Fibroblast of skin of left quadriceps (primary cell): ENCODE measurements at places on chromosomes 6 and 20.
A peak's percentile ranks its signal among the peaks of the same experiment; 100 is the strongest.

- DNase-seq = no peak
These were observed 425 bp downstream of the HBS1L start for GRCh38 chr6:135054226-135054568.

- DNase-seq = no peak
These were observed 307.5 kb downstream of the EYS start for GRCh38 chr6:65399355-65400084.

DNA sequence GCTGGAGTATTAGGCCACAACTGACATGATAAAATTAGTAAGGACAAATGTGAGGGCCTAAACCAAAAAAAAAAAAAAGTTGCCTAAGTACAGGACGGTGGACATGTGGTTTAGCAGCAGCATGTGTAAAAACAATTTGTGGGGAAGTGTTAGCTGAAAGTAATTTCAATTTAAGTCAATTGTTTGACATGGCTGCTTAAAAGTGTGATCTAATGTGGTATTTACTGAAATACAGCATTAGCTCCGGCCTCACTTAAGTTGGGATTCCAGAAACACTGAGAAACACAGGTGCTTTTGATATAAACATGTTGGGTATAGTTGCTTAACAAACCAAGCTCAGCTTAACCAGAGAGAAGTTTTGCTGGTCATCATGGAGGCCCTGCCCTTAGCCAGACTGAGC is 119.7 kb downstream of the FYN start:
- DNase-seq = no peak

- DNase-seq = no peak
These were observed 99.5 kb downstream of the PRDM1 start for GRCh38 chr6:106185615-106186014.

GRCh38 chr6:29504961-29505360 is 17.2 kb upstream of the MAS1L start:
- no peak for DNase-seq

GRCh38 chr6:98514073-98514720 is 320.2 kb upstream of the POU3F2 start:
- DNase-seq = no peak

DNA sequence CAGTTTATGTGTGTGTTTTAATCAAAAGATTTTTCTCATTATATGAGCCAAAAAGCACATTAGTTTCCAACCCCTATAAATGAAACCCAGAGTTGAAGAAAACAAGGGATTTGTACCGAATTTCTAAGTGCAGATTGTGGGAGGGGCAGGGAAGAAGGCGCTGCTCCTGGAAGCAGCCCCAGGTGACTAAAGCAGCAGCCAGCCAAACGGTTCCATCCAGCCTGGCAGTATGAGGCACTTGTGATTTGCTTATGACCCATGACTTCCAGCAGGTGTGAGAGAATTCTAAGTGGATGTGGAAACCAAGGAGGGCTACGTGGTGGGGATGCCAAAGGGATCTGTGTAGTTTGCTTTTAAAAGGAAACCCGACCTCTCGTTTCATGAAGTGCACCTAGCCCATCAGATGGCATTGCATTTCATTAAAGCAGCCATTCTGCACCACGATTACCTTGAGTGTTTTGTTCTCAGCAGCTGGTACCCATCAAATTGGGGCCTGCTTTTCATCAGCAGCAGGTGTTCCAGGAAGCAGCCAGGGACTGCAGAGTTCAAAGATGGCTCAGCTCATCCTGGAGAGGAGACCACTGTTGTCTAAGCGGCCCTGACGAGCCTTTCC is 79.1 kb downstream of the DTD1 start:
- no peak for DNase-seq

DNA sequence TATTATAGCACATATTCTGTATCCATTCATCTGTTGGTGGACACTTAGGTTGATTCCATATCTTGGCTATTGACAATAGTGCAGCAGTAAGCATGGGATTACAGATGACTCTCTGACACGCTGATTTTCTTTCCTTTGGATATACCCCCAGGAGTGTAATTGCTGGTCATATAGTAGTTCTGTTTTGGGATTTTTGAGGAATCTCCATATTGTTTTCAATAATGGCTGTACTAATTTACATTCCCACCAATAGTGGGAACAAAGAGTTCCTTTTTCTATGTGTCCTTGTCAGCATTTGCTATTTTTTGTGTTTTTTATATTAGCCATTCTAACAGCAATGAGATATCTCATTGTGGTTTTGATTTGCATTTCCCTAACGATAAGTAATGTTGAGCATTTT is 309.0 kb upstream of the JARID2 start:
- no peak for DNase-seq

- DNase-seq = peak; percentile 26
These were observed 4.2 kb upstream of the BMP6 start for GRCh38 chr6:7721649-7722048.

DNA sequence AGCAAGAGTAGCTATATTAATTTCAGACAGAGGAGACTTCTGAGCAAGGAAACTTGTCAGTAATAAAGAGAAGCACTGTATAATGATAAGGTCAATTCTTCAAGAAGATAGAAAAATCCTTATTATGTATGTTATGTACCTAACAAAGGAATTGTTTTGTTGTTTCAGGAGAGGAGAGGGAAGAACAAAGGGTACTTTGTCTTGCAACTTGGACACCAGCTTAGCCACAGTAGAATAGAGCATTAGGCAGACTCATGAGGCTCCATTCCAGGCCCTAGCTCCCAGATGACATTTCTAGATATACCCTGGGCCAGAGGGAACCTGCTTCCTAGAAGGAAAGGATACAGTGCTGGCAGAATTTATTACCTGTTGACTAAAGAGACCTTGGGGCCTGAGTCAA is 6.5 kb upstream of the NUS1 start:
- no peak for DNase-seq

- no peak for DNase-seq
These were observed 92.1 kb downstream of the CDH26 start for GRCh38 chr20:60050193-60050947.

DNA sequence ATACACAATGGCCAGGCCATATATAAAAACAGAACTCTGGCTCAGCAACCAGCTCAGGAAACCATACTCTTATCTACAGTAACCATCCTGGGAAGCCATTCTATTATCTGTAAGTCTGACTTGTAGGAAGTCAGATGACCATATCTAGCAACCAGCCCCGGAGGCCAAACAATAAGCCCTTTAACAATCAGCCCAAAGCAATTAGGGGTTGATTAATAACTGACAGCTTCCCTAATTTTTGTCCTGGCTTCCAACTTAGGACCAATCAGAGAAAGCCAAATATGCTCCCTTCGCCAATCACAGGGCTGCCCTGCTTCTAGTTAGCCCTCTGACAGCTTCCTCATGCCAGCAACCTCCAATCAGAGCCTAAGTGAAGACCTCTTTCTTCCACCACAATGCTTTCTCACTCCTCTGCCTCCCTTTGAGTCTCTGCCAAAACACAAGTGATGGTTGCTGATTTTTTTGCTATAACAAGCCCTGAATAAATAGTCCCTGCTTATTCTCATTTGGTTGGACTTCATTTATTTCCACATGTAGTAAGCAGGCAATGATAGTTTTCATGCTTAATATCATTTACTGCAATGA is 37.8 kb upstream of the STXBP5 start:
- no peak for DNase-seq

DNA sequence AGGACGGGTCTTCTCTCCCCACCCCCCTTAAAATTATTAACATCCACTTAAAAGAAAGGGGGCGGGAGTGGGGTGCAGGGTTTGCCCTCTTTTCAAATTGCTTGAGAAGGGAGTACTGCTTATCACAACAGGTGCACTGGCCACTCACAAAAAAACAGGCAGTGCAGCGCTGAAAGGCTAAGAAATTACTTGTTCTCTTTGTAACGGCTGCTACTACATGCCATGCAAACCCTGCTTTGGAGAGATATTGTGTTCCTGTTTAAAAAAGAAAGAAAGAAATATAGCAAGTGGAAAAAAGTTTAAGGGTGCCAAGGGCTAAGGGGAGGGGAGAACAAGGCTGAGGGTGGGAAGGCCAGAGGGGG is 312.7 kb upstream of the JARID2 start:
- DNase-seq = no peak

DNA sequence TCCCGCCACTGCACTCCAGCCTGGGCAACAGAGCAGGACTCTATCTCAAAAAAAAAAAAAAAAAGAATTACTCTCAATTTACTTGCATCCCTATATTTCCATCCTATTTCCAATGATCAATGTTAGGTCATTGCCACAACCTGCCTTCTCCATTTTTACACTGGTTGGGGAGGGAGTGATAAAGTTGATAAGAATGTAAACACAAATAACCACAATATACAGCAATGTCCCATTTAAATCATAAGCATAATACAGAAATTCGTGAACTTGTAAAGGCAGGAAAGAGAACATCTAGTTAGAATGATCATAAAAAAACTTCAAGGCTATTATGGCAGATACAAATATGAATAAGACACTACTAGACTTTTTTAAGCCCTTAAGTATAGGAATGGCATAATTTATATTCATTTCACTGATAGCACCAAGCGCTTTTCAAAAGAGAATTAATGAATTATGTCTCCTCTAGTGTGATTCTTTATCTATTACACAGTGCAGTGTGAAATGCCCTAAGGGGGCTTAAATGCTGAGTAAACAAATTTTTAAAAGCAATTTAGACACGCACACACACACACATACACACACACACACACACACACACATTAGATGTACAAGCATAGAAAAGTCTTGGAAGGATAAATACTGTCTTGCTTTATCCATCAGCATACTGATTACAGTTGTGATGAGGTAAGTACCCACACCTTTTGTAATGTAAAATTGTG is 33.5 kb upstream of the RAB23 start:
- DNase-seq = no peak

- DNase-seq = no peak
These were observed 59.2 kb downstream of the POPDC3 start for GRCh38 chr6:105120570-105120969.

DNA sequence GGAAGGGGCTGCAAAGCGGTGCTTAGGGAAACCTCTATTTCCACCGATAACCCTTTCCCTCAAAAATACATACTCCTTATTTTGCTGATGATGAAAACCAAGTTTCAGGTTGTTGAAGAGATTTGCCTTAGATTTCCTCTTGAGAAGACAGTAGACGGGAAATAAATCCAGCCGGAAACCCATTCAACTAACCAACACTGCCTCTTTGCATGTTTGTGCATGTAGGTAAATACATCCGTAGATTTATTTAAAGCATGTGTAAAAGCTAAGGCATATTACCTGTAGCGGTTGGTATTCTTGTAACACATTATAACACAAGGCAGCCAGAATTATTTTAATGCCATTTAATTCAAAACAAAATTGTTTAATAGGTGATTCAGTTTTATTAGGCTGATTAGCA is 136.3 kb upstream of the SLC22A23 start:
- no peak for DNase-seq

GRCh38 chr20:21573259-21573658 is 59.4 kb upstream of the NKX2-2 start:
- no peak for DNase-seq

DNA sequence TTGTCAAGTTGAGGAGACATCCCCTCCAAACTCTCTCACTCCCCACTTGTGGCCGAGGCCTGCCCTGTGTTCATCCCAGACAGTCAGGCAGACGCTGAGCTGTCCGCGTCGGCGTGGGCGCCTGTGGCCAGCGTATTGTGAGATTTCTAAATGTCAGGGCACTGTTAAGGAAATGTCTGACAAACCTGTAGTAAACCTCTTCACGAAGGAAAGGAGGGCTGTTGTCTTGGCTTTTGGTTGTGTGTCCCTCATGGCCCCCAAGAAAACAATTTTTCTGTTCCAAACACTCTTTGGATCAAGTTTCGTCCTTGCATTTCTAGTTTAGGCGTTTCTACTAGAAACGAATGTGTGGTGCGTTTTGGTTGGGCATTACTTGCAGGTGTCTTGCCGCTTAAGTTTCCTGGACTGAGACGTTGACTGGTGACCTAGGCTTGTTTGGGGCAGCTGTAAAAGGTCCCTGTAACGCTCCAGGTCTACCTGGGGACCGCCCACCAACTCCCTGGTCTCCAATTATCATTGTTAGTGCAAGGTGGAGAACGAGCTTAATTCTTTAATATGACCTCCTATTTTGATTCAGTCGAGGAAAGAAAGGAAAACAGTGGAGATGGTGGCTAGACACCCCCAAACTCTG is 8.7 kb upstream of the POU3F2 start:
- no peak for DNase-seq

DNA sequence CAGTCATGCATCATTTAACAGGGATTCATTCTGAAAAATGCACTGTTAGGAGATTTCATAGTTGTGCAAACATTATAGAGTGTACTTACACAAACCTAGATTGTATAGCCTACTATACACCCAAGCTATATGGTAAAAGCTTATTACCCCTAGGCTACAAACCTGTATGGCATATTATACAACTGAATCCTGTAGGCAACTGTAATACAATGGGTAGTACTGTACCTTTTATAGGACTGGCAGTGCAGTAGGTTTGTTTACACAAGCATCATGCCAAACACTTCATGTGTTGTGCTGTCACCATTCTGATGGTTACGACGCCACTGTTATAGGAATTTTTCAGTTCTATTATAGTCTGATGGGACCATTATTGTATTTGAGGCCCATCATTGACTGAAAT is 39.3 kb upstream of the KHDC1 start:
- no peak for DNase-seq

DNA sequence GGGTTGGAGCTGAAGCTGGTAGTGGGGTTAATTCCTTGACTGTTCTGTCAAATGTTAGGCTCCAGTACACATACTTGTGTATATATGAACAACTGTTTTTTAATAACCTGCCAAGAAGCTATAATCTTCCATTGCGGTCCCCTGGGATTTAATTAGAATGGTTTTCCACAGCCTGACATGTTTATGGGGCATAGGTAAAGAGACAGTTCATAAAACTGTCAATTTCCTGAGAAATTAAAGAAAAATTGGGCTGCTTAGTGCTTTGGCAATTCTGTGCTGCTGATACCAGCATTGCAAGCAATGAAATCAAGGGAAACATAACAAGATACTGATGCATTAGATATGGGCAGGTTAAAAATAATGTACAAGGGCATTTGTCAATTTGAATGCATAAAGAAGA is 314.1 kb upstream of the SLC35B3 start:
- no peak for DNase-seq

- no peak for DNase-seq
These were observed 5.9 kb downstream of the CALHM6 start for GRCh38 chr6:116467096-116467495.

- DNase-seq = peak; percentile 40
These were observed 26.0 kb downstream of the GPX6 start for GRCh38 chr6:28489366-28490204.

DNA sequence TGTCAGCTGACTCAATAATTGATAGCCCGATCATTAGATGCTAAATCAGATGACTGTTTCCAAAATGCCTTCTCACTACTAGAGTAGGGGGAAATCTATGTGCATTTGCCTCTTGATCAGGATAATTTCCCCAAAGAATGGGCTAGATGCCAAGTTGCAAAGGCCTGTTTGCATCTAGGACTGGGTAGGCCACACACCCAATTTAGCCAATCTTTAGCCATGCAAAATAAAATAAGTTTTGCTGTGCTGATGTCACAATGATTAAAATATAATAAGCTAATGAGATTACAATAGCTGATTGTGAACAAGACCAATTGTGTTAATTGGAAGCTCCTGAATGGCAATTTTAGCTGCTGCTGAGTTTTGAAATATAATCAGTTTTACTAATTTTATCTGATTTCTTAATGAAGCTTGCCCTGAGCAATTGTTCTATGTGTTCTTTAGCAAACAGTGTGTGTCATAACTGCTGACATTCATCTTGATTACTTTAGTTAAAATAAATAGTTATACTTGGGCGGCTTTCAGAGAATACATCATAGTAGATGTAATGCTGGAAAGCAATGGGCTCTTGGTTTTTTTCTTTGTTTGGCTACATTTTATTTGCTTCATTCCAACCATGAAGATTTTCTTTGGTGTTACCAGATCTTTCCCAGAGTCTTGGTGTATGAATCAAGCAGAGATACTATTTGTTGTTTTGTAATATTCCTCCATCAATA is 973.2 kb upstream of the SLC35B3 start:
- DNase-seq = no peak

- DNase-seq = no peak
These were observed 111.4 kb downstream of the CDH26 start for GRCh38 chr20:60069656-60070055.
